ENCODE measurements at places on chromosomes 7 and 10.

DNA sequence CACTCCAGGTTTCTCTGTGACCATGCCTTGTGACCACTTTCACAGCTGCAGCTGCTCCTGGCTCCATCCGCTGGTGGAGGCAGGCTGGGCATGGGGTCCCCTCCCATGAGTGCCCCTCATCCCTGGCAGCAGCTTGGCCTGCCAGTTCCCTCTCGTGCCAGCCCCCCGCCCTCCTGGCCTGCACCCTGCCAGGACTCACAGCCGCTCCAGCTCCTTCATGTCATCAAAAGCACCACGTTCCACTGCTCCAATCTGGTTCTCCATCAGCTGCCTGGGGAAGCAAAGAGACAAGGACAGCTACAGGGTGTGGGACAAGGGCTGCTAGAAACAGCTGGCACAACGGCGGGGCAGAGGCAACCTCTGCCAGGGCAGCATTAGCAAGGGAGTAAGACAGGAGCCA lies 22.6 kb downstream of the SLIT1 start:
- DNase-seq, result no peak

GRCh38 chr7:69754476-69754875 lies 156.2 kb downstream of the AUTS2 start:
- DNase-seq, result no peak

DNA sequence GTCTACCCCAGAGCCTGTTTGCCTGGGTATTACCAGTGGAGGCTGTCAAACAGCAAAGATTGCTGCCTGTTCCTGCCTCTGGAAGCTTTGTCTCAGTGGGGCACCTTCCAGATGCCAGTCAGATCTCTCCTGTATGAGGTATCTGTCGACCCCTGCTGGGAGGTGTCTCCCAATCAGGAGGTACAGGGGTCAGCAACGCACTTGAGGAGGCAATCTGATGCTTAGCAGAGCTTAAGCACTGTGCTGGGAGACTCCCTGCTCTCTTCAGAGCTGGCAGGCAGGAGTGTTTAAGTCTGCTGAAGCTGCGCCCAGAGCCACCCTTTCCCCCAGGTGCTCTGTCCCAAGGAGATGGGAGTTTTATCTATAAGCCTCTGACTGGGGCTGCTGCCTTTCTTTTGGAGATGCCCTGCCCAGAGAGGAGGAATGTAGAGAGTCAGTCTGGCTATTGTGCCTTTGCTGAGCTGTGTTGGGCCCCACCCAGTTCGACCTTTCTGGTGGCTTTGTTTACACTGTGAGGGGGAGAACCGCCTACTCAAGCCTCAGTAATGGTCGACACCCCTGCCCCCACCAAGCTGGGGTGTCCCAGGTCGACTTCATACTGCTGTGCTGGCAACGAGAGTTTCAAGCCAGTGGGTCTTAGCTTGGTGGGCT lies 62.2 kb downstream of the PPP1R9A start:
- no peak for DNase-seq

DNA sequence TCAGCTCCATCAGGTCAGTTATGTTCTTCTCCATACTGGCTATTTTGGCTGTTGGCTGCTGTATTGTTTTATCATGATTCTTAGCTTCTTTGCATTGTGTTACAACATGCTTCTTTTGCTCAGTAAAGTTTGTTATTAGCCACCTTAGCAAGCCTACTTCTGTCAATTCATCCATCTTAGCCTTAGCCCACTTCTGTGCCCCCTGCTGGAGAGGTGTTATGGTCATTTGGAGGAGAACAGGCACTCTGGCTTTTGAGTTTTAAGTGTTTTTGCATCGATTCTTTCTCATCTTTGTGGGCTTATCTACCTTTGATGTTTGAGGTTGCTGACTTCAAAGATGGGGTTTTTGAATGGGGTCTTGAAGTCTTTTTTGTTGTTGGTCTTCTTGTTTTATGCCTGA lies 204.6 kb upstream of the FOXP2 start:
- DNase-seq, result no peak

DNA sequence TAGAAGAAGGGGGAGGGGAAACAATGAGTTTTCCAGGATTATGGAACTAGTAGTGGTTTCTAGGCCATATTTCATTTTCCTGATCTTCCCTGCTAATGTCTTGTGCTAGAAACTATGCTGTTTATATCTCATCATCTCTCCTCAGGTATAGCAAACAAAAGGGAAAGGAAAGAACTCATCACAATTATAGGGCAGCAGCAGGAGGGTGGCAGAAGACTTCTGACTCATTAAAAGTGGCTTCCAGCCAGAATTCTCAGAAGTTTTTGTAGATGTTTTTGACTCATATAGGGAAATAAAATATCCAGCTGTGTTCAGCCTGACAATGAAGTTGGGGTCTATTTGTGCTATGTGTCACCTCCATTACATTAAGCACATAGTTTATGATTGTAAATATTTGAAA lies 6.5 kb downstream of the AHR start:
- DNase-seq, result peak; percentile 58

- no peak for DNase-seq
These were observed 41.5 kb upstream of the KMT2E start for GRCh38 chr7:104972500-104972899.

GRCh38 chr10:45447416-45447815 lies 73.4 kb downstream of the ALOX5 start:
- DNase-seq, result no peak

DNA sequence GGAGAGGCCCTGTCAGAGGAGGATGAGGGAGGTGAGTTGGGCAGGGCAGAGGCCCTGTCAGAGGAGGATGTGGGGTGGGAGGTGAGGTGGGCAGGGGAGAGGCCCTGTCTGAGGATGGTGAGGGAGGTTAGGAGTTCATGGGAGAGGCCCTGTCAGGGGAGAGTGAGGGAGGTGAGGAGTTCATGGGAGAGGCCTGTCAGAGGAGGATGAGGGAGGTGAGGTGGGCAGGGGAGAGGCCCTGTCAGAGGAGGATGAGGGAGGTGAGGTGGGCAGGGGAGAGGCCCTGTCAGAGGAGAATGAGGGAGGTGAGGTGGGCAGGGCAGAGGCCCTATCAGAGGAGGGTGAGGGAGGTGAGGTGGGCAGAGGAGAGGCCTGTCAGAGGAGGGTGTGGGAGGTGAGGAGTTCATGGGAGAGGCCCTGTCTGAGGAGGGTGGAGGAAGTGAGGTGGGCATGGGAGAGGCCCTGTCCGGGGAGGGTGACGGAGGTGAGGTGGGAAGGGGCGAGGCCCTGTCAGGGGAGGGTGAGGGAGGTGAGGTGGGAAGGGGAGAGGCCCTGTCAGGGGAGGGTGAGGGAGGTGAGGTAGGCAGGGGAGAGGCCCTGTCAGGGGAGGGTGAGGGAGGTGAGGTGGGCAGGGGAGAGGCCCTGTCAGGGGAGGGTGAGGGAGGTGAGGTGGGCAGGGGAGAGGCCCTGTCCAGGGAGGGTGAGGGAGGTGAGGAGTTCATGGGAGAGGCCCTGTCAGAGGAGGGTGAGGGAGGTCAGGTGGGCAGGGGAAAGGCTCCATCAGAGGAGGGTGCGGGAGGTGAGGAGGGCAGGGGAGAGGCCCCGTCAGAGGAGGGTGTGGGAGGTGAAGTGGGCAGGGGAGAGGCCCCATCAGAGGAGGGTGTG lies 73.7 kb downstream of the INPP5A start:
- DNase-seq, result no peak

DNA sequence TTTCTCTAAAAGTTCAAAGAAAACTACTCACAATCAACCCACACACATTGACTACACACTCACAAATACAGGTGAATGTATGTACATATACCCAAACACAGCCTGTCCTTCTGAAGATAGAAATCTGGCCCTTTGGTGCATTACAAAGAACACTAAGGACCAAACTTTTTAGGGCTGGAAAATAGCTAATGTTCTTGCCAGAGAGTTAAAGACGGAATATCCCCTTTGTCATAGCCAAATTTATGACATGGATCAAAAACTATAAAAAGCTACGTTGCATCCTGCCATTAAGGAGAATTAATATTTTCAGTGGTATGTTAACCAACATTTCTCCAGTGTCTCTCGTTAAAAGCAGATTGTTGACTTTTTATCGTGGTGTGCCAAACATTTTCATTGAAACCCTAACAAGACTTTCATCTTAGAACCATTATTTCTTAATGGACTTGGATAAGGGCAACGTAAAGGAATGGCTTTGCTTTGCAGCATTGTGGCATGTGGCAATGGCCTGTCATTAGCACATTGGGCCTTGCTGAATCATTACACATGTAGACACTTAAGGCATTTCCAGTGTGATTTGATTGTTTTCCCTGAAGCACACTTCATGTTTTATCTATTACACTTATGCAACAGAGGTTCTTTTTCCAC lies 150.9 kb upstream of the MEOX2 start:
- no peak for DNase-seq

DNA sequence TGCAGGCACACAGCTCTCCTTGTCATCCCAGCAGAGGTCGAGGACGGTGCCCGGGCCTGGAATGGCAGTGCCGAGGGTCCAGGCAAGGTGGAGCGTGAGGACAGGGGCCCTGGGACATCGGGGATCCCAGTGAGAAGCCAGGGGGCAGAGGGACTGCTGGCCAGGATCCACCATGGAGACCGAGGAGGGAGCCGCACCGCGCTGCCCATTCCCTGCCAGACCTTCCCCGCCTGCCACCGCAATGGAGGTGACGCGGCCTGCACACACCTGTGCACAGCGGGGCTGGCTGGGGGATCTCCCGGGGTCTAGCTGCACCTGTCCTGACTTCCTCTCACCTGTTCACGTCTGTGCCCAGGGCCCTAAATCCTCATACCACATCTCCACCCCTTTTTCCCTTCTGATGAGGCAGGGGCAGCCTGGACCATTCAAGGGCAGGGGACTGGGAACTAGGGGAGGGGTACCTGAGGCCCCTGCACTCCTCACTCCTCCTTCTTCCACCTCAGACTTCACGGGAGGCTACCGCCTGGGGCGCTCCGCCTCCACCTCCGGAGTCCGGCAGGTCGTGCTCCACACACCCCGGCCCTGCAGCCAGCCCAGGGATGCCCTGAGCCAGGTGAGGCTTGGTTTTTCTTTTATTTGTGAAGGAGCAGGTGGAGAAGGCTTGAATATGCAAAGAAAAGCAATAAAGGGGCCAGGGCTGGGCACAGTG lies 6.9 kb downstream of the NYAP1 start:
- DNase-seq, result peak; percentile 7

GRCh38 chr7:2510130-2510776 lies 9.3 kb upstream of the LFNG start:
- no peak for DNase-seq

- DNase-seq, result no peak
These were observed 31.8 kb upstream of the AKR1B10 start for GRCh38 chr7:134495546-134495945.

GRCh38 chr10:71693377-71693776 lies 26.2 kb downstream of the C10orf105 start:
- no peak for DNase-seq

DNA sequence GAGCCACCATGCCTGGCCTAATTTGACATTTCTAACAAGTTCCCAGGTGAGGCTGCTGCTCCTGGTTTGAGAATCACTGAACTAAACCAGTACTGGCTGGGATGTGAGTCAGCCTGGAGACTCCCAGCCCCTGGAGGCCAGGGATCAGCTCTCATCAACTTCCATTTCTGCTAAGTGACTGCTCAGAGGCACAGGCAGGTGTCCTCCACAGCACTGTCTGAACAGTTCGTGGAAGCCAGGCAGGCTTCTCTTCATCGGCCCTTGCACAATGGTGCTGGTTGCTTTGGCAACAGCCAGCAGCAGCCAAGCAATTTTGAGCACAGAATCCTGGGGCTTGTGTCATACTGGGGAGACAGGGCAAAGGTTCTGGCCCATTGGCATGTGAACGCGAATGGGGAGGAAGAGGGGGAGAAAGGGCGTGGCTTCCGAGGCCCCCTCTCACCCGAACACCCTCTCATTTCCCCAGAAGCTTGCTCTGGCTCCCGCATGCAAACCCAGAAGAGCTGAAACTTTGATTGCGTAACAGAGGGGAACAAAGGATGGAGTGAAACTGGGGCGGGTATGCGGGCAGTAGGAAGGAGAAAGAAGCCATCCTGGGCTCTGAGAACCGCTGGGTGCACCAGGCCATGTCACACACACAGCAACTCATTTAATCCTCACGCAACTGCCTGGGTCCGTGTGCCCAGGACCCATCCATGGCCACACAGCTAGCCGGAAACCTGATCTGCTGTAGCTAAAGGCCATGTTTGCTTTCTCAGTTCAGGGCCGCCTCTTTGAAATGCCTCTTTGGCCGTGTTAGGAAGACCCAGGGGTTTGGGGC lies 9.0 kb upstream of the POR start:
- DNase-seq, result peak; percentile 38

GRCh38 chr10:36725581-36726520 lies 399.5 kb upstream of the ANKRD30A start:
- DNase-seq, result peak; percentile 82

GRCh38 chr10:15168291-15168785 lies at the start of gene NMT2:
Gene NMT2, minus strand, starts transcription at chr10:15168693. Its CDS starts 81 bp downstream, at chr10:15168612.
- peak; percentile 97 for DNase-seq

DNA sequence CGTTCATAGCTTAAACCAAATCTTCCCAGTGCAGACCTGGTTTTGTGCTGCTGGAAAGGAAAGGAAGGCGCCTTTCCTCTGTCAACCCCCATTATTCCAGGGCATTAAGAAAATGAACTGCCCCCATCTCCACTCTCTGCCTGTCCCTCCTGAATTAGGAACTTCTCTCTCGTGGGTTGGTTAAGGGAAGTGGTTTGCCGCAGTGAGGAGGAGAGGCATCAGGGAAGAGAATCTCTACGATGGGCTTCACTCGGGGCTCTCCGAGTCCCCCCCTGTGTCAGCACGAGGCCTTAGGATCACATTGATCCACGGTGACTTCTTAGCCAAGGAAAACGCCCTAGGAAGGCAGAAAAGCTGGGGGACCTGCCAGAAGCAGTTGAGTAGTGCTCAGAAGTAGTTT lies 53.9 kb upstream of the LYZL2 start:
- DNase-seq, result no peak

- no peak for DNase-seq
These were observed 76.6 kb downstream of the SEMA3C start for GRCh38 chr7:80842022-80842790.

- no peak for DNase-seq
These were observed 123.9 kb upstream of the PPIF start for GRCh38 chr10:79223091-79224048.

DNA sequence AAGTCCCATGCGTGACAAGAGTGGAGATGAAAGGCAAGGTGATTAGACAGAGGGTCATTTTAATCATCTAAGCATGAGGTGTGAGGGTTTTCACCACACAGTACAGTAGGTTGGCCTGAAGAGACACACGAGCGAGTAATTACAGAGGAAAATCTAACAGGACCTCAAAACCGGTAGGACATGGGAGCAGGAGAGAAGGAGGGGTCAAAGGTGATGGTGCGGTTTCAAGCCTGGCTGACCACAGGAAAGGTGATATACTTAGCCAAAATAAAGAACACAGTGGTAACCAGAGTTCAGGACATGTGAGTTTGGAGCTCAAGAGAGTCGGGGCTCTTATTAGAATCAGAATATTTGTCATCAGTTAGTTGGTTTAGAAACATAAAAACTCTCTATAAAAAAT lies 20.0 kb downstream of the GLI3 start:
- no peak for DNase-seq
